Stimulated activated CD8-positive, alpha-beta memory T cell treated with anti-CD3 and anti-CD28 coated beads, Interleukin-4, amount 100 ng/mL, for 1 hour (primary cell): ENCODE measurements at places on chromosomes 3 and 15.

DNA sequence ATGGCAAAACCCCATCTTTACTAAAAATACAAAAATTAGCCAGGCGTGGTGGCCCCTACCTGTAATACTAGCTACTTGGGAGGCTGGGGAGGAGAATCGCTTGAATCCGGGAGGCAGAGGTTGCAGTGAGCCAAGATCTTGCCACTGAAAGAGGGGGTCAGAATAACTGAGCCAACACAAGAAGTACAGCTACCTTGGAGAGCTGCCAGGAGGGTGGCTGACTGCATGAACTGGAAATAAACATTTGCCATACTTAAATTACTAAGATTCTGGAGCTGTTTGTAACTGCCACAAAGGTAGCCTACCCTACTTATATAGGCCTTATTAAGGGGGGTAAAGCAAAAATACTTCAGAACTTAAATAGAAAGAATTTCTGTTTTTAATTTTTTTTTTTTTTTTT is 15.4 kb upstream of the PIK3CB start:
- no peak for DNase-seq

- DNase-seq: no peak
Measured at GRCh38 chr3:153601374-153601853, 439.4 kb downstream of the RAP2B start.

- DNase-seq: no peak
Measured at GRCh38 chr3:157231071-157231470, 71.1 kb upstream of the CCNL1 start.

- DNase-seq: no peak
Measured at GRCh38 chr3:37320276-37320675, 145.9 kb upstream of the LRRFIP2 start.

DNA sequence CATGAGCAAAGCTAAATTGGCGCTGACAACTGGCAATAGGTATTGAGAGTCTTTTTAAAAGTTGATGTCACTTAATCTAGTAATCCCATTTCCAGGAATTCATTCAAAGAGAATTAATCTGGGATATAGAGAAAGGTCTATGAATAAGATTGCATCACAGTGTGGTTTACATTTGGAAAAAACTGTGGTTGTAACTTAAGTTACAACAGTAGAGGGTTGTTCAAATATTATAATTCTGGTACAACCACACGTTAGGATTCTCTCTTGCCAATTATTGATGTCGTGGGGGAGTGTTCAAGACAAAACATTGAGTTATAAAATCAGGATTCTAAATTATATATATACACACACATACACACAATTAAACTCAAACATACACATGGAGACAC is 79.8 kb downstream of the LIPC start:
- no peak for DNase-seq

DNA sequence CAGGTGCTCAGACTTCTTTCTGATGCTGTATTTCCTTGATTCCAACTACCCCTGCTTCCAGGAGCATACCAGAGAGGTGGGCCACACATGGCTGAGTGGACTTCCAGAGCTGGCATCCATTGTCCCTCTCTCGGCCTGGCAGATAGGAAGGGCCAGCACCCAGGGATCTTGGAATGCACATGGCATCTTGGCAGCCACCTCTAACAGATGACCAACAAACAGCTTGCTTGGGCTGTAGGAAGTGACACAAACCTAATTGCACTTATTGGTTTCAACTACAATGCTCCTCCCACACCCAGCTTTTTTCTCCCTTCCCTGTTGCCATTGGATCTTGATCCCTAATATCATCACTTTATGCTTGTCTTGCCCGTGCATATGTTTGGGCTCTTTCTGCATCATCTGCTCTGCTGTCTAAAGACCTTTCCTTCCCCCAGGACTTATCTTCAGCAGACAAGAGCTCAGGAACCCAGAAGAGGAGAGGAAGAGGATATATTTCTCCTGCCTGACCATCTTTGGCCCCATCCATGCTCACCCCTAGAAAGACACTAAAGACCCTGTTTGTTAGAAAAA is 294.6 kb downstream of the NTRK3 start:
- no peak for DNase-seq

GRCh38 chr3:175255698-175256097 is 396.6 kb downstream of the NAALADL2 start:
- DNase-seq: no peak

DNA sequence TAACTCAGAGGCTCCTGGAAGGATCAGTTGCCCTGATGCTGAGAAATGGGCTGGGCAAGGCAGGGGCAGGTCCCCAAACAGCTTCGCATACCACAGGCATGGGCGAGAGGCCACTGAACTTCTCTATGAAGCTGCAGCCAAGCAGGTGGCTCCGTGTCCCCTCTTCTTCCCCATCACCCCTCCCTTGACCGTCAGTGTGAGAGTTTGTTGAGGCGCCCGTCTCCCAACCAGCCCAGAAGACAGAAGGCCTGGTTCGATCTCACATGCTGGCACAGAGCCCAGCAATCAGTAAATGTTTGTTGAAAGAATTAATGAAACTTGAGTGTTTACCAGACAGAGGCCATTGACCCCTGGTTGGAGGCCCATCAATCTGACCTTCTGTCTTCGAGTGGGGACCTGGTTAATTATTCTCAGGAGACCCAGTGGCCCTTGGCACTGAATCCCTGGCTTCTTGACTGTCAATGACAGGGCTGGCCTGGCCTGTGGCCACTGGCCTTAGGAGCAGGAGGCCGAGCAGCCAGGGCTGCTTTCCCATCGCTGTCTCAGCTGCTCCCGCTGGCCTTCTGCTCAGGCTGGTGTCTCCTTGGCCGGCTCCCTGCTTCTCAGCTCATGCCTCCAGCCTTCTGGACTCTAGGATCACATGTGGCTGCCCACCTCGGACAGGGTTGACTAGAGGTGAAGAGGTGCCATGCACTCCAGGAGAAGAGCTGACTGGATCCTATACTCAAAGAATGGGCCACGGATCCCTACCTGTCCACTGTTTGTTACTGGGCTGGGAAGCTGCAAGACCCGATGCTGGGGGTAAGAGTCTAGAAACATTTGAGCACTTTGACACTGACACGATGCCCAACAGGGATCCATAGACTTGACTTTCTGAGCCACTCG is 113.4 kb downstream of the ASB7 start:
- no peak for DNase-seq

GRCh38 chr3:141875893-141876380 is 506 bp upstream of the ATP1B3 start:
- DNase-seq: peak; percentile 51

GRCh38 chr15:95690631-95691340 is 639.7 kb upstream of the NR2F2 start:
- DNase-seq: no peak

DNA sequence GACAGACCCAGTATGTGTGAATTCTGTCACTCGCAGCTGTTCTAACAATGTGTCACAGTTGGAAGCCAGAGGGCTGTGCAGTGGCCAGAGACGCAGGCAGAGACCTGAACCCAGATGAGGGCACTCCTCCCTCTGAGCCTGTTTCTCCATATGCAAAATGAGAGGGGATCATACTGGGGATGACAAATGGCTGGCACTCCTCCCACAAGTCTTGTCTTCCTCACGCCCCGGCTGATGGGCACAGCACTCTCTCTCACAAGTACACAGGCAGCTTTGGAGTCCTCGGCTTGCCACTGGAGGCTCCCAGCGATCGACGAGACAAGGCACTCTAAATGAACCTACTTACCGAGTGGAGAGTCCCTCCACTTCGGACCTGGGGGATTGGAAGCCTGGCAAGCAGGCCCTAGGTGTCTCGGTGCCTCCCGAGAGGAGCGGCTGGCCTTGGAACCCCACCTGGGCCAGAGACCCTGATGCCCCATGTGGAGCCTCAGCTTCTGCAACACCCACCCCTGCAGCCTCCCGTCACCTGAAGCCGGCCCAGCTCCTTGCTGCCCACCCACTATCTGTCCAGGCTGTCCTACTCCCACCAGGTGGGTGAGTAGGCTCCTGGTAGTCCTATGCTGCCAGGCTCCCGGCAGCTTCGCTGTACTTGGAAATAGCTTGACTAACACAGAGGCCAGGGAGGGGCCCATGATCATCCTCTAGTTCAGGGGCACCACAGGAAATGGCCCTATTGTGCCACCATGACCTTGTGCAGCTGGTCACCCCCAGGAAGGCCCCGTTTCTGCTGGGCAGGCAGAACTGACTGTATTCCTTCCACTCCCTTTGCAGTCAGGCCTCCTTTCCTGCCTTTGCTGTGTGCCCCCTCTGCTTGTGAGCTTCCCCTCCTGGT is 65.0 kb upstream of the IQSEC1 start:
- DNase-seq: no peak

GRCh38 chr15:40534371-40534770 is 30.5 kb downstream of the CCDC32 start:
- no peak for DNase-seq

- peak; percentile 81 for DNase-seq
Measured at GRCh38 chr3:50337175-50337861, 3.3 kb downstream of the RASSF1 start.
